RPMI7951 (cell line): ENCODE measurements at places on chromosomes 2 and 18.
A peak's percentile ranks its signal among the peaks of the same experiment; 100 is the strongest.

- DNase-seq: no peak
Observed at GRCh38 chr2:29729401-29729800, 192.0 kb downstream of the ALK start.

DNA sequence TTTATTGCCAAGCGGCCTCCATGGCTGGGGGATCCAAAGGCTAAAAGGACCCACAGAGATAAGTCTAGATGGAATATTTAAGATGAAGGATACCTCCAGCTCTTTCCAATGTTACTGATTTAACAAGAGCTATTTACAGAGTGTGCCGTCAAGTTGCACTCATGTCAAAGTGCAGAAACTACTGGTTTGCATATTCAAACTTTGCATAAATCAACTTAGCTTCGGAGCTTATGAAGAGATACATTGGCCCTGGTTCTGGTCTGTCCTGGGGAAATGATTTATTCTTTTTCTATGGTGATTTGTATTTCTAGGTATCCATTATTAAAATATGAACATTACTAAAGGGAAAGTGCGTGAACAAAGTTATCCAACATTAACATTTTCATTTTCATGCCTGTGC, 14.4 kb upstream of the MYO5B start:
- DNase-seq: no peak

DNA sequence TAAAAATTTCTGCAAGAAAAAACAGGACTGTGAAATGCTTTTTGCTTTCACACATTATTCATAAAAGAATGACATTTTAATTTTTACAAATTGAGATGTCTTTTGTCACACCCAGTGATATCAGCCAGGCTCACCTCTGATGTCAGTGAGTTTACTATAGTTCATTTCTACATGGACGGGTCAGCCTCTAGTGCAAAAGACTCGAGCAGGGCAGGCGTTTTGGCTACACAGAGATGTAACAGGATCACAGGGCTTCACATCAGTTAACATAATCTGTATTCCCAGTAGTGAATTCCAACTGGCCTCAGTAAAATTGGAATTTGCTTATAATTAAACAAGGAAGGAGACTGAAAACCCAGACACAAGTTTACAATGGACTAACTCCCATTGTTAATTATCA, 275.6 kb upstream of the ZSWIM2 start:
- no peak for DNase-seq

- peak; percentile 30 for DNase-seq
Observed at GRCh38 chr2:53751728-53752127, 15.9 kb upstream of the CHAC2 start.
